Thoracic aorta (tissue), 2 donors: ENCODE measurements at places on chromosomes 13 and 19. TPM values are rescaled to one million over a fixed set of nuclear protein-coding genes. Genes with fewer than 3 reads are reported as not detected.

GRCh38 chr13:52461265-52461664 lies 6.0 kb downstream of the CKAP2 start:
- H3K27me3 ChIP-seq = no peaks in the 10 kb centered on the region
- H3K4me3 ChIP-seq = no peak overlapping the region
- H3K27ac ChIP-seq = no peak overlapping the region

- H3K4me1 ChIP-seq = peaks cover 45% of the 10 kb centered on the region
- H3K27ac ChIP-seq = peak overlapping the region; percentile 56
- no peak for DNase-seq
- H3K36me3 ChIP-seq = no peaks in the 10 kb centered on the region
- H3K27me3 ChIP-seq = no peaks in the 10 kb centered on the region
Measured at GRCh38 chr19:7211191-7211951, 82.8 kb downstream of the INSR start.

GRCh38 chr19:2255982-2256685 lies at the start of gene JSRP1:
JSRP1 (minus strand) TSS chr19:2256417; CDS start chr19:2255314, 1,103 bp downstream.
- H3K4me1 ChIP-seq = peaks cover 26% of the 10 kb centered on the region
- no peak within 1 kb of the TSS for H3K4me3 ChIP-seq
- H3K27me3 ChIP-seq = peaks cover 8% of the 10 kb centered on the region
- H3K36me3 ChIP-seq = no peaks in the 10 kb centered on the region
- no peak within 1 kb of the TSS for H3K27ac ChIP-seq

- H3K4me1 ChIP-seq = no peaks in the 10 kb centered on the region
- H3K27me3 ChIP-seq = peaks cover 5% of the 10 kb centered on the region
- H3K27ac ChIP-seq = no peak overlapping the region
- DNase-seq = no peak
- no peak overlapping the region for H3K4me3 ChIP-seq
- no peaks in the 10 kb centered on the region for H3K36me3 ChIP-seq
Measured at GRCh38 chr19:4288091-4288777, 9.2 kb downstream of the SHD start.

GRCh38 chr13:44331912-44332851 lies 41.4 kb upstream of the SERP2 start:
- peak overlapping the region; percentile 39 for H3K27ac ChIP-seq
- H3K4me1 ChIP-seq = peaks cover 20% of the 10 kb centered on the region
- H3K36me3 ChIP-seq = no peaks in the 10 kb centered on the region
- H3K4me3 ChIP-seq = peak overlapping the region; percentile 23
- peak; percentile 71 for DNase-seq
- no peaks in the 10 kb centered on the region for H3K27me3 ChIP-seq

DNA sequence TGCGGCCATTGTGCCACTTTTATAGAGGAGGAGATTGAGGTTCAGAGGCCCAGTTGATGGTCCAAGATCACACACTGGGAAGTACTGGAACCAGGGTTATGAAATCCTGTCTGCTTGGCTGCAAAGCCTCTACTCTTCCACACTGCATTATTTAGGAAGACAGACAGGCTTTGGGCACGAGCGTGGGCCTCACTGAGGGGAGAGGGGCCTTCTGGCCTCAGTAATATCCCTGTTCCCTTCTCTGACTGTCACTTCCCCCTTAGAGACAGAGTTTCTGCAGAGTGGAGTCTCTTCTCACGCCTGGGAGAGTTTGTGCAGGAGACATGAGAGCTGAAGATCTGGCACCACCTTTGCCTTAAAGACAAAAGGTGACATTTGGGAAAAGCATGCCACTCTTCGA lies 49.0 kb upstream of the PNMA8B start:
- H3K4me3 ChIP-seq = no peak overlapping the region
- no peaks in the 10 kb centered on the region for H3K4me1 ChIP-seq
- no peak overlapping the region for H3K27ac ChIP-seq
- no peaks in the 10 kb centered on the region for H3K27me3 ChIP-seq
- no peaks in the 10 kb centered on the region for H3K36me3 ChIP-seq
- DNase-seq = no peak

DNA sequence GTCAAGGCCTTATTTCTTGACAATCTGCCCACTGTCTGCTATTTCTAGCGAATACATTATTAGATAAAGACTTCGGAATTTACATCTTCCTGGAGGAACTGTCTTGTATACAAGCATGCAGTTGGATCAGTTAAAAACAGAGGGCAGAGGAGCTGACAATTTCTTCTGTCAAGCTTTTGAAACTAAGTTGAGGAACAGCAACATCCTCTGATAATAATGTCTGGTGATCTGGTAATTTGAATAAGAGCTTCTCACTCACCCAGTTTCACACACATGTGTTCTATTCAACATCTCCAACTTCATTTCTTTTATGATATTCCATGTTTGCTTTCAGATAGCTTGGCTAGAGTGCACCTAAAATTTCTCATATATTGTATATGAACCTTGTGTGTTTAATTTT lies 50.2 kb downstream of the MTMR6 start:
- H3K27ac ChIP-seq = no peak overlapping the region
- H3K4me3 ChIP-seq = no peak overlapping the region
- no peaks in the 10 kb centered on the region for H3K27me3 ChIP-seq
- H3K4me1 ChIP-seq = no peaks in the 10 kb centered on the region
- no peaks in the 10 kb centered on the region for H3K36me3 ChIP-seq

DNA sequence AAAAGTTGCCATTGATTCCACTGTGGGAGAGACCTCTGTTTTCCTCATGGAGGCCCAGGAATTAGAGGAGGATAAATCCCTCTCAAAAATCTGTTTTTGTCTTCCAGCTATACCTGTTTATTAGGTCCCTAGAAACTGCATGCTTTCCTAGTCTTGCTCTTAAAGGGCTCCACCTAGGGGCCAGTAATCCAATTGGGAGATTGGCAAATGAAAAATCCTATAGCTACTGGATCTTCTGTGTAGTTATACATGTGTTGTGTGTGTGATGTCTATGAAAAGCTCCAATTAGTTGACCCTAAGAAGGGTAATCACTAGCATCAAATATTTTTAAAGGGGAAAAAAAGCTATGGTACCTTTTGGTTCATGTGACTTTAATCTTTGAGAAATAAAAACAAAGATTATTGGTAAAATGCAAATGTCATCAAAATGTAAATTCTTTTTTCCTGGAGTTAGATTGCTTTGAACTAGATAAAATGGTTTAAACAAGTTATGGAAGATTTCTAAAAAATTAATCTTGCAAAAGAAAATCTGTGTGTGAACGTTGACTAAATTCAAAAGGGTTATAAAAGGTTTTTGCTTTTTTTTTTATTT lies 63.4 kb upstream of the C1QTNF9B start:
- H3K4me1 ChIP-seq = no peaks in the 10 kb centered on the region
- H3K27ac ChIP-seq = no peak overlapping the region
- no peak for DNase-seq
- H3K27me3 ChIP-seq = no peaks in the 10 kb centered on the region

DNA sequence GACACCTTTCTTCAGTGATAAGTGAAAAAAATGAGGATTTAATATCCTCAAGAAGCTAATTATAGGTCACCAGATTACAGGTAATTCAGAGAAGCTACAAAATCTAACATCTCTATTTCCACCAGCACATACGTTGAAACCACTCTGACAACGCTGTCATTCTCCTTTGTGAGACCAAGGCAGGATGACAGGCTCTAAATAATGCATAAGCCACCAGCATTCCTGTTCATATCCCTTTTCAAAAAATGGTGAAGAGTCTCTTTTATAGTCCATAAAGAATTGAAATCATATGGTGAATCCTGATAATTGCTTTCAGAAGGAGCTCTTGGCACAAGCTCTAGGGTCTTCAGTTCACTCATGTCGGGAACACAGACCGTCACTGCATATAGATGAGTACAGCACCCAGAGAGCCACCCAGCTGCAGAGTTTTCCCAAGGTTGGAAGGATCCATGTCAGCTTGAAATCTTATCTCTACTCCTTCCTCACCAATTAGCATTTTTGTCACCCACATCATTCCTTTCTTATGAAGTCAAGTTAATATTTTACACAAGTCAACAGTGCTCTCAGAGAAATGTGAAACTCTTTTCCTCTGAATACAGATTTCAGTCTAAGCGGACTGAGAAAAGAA lies 431.4 kb downstream of the TBC1D4 start:
- H3K27ac ChIP-seq = no peak overlapping the region
- H3K36me3 ChIP-seq = no peaks in the 10 kb centered on the region
- DNase-seq = no peak
- H3K4me3 ChIP-seq = no peak overlapping the region
- H3K27me3 ChIP-seq = no peaks in the 10 kb centered on the region

GRCh38 chr13:33381180-33381579 lies 95.6 kb upstream of the STARD13 start:
- H3K27ac ChIP-seq = no peak overlapping the region
- no peaks in the 10 kb centered on the region for H3K27me3 ChIP-seq
- DNase-seq = no peak
- H3K36me3 ChIP-seq = no peaks in the 10 kb centered on the region
- H3K4me1 ChIP-seq = no peaks in the 10 kb centered on the region
- no peak overlapping the region for H3K4me3 ChIP-seq

DNA sequence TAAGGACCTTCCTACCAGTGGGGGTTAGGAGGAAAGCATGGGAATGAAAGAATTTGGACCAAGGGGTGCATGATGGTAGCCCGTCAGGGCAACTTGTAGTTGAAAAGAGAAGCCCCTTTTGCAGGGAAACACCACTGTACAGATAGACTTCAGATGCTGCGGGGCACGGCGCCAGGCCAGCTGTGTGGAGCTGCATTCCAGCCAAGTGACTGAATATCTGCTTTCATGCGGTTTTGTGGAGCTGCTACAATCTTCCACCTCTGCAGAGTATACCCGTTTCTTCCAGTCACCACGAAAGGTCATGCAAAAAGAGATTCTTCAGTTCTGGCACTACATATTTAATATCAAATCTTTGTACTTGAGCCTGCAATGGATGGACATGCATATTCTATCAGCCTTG lies 104.7 kb downstream of the RGCC start:
- no peaks in the 10 kb centered on the region for H3K36me3 ChIP-seq
- H3K27ac ChIP-seq = no peak overlapping the region
- H3K4me1 ChIP-seq = peaks cover 11% of the 10 kb centered on the region
- no peak for DNase-seq
- no peaks in the 10 kb centered on the region for H3K27me3 ChIP-seq

DNA sequence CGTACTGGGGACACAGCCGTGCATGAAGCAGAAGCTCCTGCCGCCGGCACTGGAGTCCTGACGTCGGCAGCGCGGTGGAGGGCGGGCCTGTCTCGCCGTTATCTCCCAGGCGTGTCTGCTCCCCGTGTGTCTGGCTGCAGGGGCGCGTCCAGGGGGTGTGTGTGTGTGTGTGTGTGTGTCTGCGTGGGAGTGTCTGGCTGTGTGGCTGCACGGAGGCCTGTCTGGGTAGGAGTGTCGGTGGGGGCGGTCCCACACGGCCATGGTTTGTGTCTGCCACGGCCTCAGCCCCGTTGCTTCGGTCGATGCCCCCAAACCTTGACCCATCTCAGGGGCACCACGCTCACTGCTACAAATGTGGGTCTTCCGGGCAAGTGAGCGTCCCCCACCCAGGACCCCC lies 18.3 kb downstream of the ARID3A start:
- H3K4me3 ChIP-seq = no peak overlapping the region
- peaks cover 20% of the 10 kb centered on the region for H3K4me1 ChIP-seq
- DNase-seq = no peak
- no peak overlapping the region for H3K27ac ChIP-seq
- H3K27me3 ChIP-seq = no peaks in the 10 kb centered on the region

GRCh38 chr19:16325161-16325527 lies 518 bp downstream of the KLF2 start:
- H3K27ac ChIP-seq = peak overlapping the region; percentile 99
- H3K4me1 ChIP-seq = peaks cover 17% of the 10 kb centered on the region
- H3K4me3 ChIP-seq = peak overlapping the region; percentile 98
- H3K36me3 ChIP-seq = no peaks in the 10 kb centered on the region
- DNase-seq = no peak

DNA sequence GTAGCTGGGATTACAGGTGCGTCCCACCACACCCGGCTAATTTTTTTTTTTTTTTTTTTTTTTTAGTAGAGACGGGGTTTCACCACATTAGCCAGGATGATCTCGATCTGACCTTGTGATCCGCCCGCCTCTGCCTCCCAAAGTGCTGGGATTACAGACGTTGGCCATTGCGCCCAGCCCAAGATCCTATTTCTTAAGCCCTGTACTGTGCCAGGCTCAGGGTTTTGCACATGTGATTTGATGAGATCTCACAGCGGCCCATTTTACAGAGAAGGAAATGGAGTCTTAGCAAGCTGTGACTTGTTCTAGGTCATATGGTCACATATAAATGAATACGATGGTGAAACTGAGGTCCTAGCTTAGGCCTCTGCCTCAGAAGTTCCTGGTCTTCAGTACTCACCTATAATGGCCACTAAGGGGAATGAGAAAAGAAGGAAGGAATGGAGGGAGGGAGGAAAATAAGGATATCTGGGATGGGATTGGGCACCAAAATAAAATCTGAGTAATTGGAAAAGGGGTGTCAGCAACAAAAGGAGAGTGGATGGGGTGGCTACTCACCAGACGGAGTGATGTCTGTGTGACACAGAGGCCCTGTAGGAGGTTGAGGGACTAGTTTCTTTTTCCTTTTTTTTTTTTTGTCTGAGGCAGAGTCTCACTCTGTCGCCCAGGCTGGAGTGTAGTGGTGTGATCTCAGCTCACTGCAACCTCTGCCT lies 1.3 kb downstream of the OSCAR start:
- no peak for DNase-seq
- no peak overlapping the region for H3K4me3 ChIP-seq
- H3K36me3 ChIP-seq = no peaks in the 10 kb centered on the region
- H3K4me1 ChIP-seq = peaks cover 24% of the 10 kb centered on the region

GRCh38 chr19:29966588-29967249 lies 24.7 kb downstream of the URI1 start:
- no peak for DNase-seq
- no peak overlapping the region for H3K4me3 ChIP-seq
- H3K27me3 ChIP-seq = no peaks in the 10 kb centered on the region
- no peaks in the 10 kb centered on the region for H3K36me3 ChIP-seq
- no peak overlapping the region for H3K27ac ChIP-seq

DNA sequence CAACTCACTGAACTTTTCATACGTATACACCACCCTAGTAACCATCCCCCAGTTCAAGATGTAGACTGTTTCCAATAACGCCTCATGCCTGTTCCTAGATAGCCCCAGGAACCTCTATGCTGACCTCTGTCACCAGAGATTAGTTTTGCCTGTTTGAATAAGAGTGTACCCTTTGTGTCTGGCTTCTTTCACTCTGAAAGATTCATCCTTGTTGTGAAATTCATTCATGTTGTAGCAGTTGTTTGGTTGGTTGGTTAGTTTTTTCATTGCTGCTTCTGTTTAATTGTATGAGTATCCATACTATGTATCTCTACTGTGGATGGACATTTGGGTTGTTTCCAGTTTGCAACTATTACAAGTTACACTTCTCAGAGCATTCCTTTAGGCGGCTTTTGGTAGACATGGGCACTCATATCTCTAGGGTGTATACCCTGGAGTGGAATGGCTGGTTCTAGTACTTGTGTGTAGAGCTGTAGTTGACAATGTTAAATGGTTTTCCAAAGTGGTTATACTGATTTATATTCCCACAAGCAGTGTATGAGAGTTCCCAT lies 1.6 kb downstream of the RNASEH2B start:
- H3K27me3 ChIP-seq = no peaks in the 10 kb centered on the region
- no peak for DNase-seq
- peak overlapping the region; percentile 94 for H3K4me3 ChIP-seq
- peaks cover 4% of the 10 kb centered on the region for H3K4me1 ChIP-seq

GRCh38 chr19:6767081-6767356 lies 216 bp downstream of the SH2D3A start:
- H3K4me1 ChIP-seq = peaks cover 9% of the 10 kb centered on the region
- no peak for DNase-seq
- H3K36me3 ChIP-seq = no peaks in the 10 kb centered on the region
- H3K4me3 ChIP-seq = peak overlapping the region; percentile 62

The CCNA1 gene
- total RNA-seq = 0.41 TPM

The SLAIN1 gene
- total RNA-seq = 12.9 TPM

The KLF5 gene
- 2.6 TPM for total RNA-seq

The KCNJ14 gene
- total RNA-seq = 0.27 TPM

The NAPSA gene
- not detected for total RNA-seq

The NLRP7 gene
- not detected for total RNA-seq
